ENCODE measurements at places on chromosomes 12 and 14. TPM values are rescaled to one million over a fixed set of nuclear protein-coding genes. Genes with fewer than 3 reads are reported as not detected.

GRCh38 chr14:24996930-24997725, 52.8 kb downstream of the STXBP6 start:
- no peak overlapping the region for H3K27ac ChIP-seq
- H3K27me3 ChIP-seq: no peaks in the 10 kb centered on the region

The NUAK1 gene
- 32.8 TPM for total RNA-seq

DNA sequence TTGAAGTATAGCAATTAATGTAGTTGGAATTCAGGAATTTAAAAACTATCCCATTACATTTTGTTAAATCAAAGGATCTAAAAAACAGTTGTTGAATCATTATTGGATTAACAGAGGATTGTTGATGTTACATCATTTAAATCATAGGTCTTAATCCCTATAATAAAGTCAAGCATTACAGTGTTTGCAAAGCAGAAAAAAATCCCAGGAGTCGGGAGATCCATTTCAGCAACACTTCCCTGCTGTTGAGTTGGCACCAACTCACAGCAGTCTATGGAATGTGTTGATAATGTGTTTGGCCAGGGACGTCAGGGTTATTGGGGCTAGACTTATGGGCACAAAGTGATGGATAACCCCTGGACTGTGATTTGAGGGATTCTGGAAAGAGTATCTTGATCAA, 99.1 kb upstream of the TMTC1 start:
- DNase-seq: no peak
- no peaks in the 10 kb centered on the region for H3K36me3 ChIP-seq
- no peaks in the 10 kb centered on the region for H3K27me3 ChIP-seq

DNA sequence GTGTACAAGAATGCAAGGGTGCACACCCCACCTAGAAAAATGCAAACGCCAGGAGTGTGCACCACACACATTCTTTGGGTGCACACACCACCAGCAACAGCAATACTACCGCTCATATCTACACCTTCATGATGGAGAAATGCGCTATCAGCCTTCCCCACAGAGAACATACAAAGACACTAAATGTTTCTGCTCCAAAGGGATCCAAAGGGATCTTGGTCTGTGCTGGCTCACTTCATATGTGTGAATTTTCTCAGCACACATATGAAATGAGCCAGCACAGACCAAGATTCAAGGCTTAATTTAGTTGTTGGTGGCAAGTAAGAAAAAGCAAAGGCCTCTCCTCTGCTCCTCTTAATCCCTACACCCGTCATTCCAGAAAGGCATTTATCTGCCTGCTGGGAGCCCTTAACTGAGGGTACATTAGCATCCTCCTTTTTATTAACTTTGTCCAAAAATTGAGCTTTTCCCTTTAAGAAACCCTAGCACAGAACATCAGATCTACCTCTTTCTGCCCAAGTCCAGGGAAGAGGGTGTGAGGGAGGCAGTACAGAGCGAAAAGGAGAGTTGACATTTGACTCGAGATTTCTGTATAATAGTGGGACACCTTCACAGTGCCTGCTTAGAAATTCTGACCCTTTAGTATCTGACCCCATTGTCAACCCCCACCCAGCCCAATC, 8.3 kb downstream of the BMP4 start:
- H3K4me3 ChIP-seq: no peak overlapping the region
- no peaks in the 10 kb centered on the region for H3K27me3 ChIP-seq
- DNase-seq: no peak
- no peak overlapping the region for H3K27ac ChIP-seq
- H3K36me3 ChIP-seq: no peaks in the 10 kb centered on the region

- DNase-seq: no peak
- H3K36me3 ChIP-seq: no peaks in the 10 kb centered on the region
- no peaks in the 10 kb centered on the region for H3K4me1 ChIP-seq
- H3K27me3 ChIP-seq: no peaks in the 10 kb centered on the region
- H3K4me3 ChIP-seq: no peak overlapping the region
Measured at GRCh38 chr14:100788517-100788916, 37.4 kb upstream of the MEG3 start.

DNA sequence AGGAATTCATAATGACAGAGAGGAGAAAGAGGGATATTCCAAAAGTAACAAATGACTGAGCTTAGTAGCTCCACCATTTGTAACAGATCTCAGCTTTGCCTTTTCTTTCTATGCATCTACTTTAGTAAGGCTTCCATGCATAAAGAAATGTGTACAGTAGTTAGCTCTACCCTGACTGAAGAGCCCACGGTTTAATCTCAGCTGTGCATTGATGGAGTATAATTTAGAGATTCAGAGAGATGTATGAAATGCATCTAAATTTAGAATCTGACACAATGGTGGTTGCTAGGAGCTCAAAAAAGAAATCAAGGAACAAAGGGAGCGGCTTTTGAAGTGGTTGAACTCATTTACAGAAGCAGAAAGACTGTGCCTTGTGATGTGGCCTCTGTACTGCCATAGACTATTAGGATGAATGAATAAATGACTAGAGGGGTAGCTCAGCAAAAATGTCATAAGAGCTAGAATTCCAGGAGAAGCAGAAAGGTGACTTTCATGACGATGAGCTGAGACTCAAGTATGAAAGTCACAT, 838.6 kb downstream of the RPS29 start:
- no peaks in the 10 kb centered on the region for H3K4me1 ChIP-seq
- H3K36me3 ChIP-seq: no peaks in the 10 kb centered on the region
- no peak overlapping the region for H3K27ac ChIP-seq
- no peak for DNase-seq
